ENCODE measurements at places on chromosomes 3 and 15. TPM values are rescaled to one million over a fixed set of nuclear protein-coding genes. Genes with fewer than 3 reads are reported as not detected.

TMEM45A gene
- total RNA-seq, result 4.1 TPM

FBXW12 gene
- not detected for total RNA-seq

DAZL gene
- total RNA-seq, result not detected

CHRFAM7A gene
- total RNA-seq, result 0.96 TPM

ARGFX gene
- total RNA-seq, result not detected

DNA sequence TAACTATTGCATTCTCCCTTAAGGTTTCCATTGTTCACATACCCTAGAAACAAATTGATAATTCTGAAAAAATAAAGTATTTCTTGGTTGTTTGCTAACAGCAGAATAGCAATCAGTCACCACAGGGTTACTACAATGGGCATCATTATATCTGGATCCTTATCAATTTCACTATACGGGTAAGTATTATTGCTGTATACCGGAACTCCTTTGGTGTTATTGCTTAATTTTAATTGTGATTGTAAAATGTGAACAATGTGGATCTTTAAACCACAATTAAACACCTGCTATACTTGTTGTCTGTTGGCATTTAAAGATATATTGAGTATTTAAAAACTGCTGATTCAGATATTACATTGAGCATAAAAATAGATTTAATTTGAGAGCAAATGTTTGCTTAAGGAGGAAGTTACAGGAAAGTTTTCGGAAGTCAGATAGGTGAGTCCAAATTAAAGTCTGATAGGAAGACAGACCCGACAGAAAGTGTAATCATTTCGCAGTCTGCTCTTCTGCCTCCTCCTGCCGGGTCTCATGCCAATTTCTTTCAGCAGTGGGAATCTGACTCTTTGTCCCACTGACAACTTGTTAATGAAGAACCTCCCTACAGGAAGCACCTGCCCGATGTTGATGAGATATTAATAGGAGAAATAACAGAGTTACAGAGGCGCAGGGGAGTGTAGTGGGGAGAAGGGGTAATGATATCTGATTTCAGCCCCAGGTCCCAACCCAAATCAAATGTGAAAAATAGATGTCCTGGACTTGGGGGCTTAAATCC, 169.7 kb upstream of the TBC1D5 start:
- no peaks in the 10 kb centered on the region for H3K27me3 ChIP-seq
- DNase-seq, result no peak
- no peaks in the 10 kb centered on the region for H3K36me3 ChIP-seq
- H3K4me3 ChIP-seq, result no peak overlapping the region
- no peak overlapping the region for H3K27ac ChIP-seq
- H3K4me1 ChIP-seq, result no peaks in the 10 kb centered on the region

- no peak overlapping the region for H3K27ac ChIP-seq
- H3K4me1 ChIP-seq, result peaks cover 14% of the 10 kb centered on the region
- no peaks in the 10 kb centered on the region for H3K27me3 ChIP-seq
- DNase-seq, result no peak
- H3K4me3 ChIP-seq, result no peak overlapping the region
- H3K36me3 ChIP-seq, result no peaks in the 10 kb centered on the region
Measured at GRCh38 chr15:55696221-55696620, 46.7 kb downstream of the PRTG start.

GRCh38 chr15:85030301-85030929, 48.8 kb downstream of the PDE8A start:
- no peaks in the 10 kb centered on the region for H3K36me3 ChIP-seq
- H3K4me3 ChIP-seq, result no peak overlapping the region
- no peaks in the 10 kb centered on the region for H3K27me3 ChIP-seq
- DNase-seq, result no peak
- peak overlapping the region; percentile 81 for H3K27ac ChIP-seq

GRCh38 chr15:67025719-67026609, 39.4 kb upstream of the SMAD3 start:
- H3K36me3 ChIP-seq, result no peaks in the 10 kb centered on the region
- peak overlapping the region; percentile 70 for H3K27ac ChIP-seq
- H3K4me1 ChIP-seq, result peaks cover 19% of the 10 kb centered on the region
- no peak overlapping the region for H3K4me3 ChIP-seq

DNA sequence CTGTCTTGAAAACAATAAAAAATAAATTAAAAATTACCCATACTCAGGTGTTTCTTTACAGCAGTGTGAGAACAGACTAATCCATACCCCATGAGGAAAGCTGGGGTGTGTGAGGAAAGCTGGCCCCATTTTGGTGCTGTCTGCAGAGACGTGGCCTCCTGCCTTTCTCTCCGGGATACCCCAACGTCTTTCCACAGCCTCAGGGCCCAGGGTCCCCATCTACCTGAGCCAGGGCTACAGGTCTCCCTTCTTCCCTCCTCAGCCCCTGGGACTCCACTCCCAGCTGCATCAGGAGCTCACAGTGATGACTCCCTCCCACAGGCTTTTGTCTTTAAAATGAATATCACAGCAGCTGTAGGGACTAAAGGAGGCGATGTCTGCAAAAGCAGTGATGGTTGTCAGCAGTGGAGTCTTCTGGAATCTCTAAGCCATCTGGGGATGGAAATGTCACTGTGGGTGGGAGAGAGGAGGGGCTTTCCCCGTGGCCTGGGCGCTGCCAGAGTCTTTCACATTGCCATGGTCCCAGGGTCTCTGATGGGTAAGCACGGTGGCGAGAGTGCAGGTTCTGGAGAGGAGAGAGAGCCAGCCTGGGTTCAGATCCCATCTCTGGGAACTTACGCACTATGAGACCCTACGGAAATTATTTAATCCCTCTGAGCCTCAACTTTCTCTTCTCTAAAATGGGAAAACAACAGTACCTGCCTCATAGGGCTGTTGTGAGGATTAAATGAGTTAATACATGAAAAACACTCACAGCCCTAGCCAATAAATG, 259.3 kb downstream of the PLCL2 start:
- no peak overlapping the region for H3K4me3 ChIP-seq

DNA sequence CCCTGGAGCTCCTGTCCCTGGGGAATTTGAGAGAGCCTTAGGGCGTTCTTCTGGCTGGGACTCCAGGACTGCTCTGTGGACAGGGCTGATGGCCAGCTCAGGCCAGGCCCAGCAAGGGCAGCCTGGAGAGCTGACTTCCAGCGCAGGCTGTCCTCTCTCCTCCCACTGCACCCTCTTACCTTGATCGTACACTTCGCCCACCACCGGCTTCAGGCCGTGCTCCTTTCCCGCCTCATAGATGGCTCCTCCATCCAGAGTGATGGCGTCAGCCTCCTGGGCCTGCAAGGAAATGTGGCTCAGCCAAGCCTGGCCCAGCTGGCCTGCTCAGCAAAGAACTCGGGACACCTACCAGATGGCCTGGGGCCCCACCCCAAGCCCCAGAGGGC, 3.1 kb downstream of the MELTF start:
- H3K4me3 ChIP-seq, result no peak overlapping the region
- peaks cover 24% of the 10 kb centered on the region for H3K4me1 ChIP-seq
- no peak for DNase-seq
- no peak overlapping the region for H3K27ac ChIP-seq
- no peaks in the 10 kb centered on the region for H3K36me3 ChIP-seq
- peaks cover 9% of the 10 kb centered on the region for H3K27me3 ChIP-seq

DNA sequence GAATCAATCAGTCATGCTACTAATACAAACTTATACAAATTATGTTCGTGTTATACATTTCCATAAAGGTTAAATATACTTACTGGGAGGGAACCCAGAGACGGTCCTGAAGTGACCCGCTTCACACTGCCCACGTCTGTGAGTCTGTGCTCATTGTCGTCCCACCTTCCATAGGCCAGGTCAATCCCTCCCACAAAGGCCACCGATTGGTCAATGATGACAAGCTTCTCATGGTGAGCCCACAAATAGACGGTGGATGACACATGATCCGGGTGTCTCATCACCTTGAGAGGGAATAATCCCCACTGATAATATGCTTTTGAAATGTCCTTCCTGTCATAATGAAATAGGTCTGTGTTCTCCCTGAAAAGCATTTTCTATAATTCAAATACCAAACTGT, 121.7 kb downstream of the PLD1 start:
- H3K36me3 ChIP-seq, result no peaks in the 10 kb centered on the region
- no peak overlapping the region for H3K4me3 ChIP-seq
- no peaks in the 10 kb centered on the region for H3K27me3 ChIP-seq
- no peak for DNase-seq
- H3K27ac ChIP-seq, result no peak overlapping the region
- no peaks in the 10 kb centered on the region for H3K4me1 ChIP-seq

DNA sequence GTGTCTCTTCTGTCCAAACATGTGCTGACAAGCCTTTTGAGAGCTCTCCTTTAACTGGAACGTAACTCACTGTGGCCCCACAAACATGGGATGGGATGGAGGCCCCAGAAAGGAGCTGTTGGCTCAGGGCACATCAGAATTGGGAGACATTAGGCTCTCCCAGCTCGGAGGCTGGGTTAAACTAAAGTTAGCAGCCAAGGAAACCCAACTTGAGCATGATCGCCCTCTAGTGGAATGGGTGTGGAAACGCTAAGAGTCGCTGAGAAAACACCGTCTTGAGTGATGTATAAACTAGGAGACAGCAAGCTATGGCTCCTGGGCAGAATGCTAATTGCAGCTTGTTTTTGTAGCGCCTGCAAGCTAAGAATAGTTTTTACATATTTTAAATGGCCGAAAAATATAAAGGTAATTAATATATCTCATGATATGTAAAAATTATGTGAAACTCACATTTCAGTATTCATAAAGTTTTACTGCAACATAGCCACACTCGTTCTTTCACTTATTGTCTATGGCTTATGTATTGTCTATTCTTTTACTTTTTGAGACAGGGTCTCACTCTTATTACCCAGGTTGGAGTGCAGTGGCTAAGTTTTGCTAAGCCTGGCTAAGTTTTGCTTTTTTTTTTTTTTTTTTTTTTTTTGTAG, 138.8 kb upstream of the HACD2 start:
- peaks cover 10% of the 10 kb centered on the region for H3K4me1 ChIP-seq
- peak overlapping the region; percentile 20 for H3K27ac ChIP-seq
- H3K4me3 ChIP-seq, result no peak overlapping the region
- no peaks in the 10 kb centered on the region for H3K27me3 ChIP-seq

GRCh38 chr3:124297062-124297980, 305.4 kb upstream of the ROPN1 start:
- H3K27me3 ChIP-seq, result no peaks in the 10 kb centered on the region
- H3K4me3 ChIP-seq, result no peak overlapping the region
- no peaks in the 10 kb centered on the region for H3K36me3 ChIP-seq
- H3K4me1 ChIP-seq, result no peaks in the 10 kb centered on the region
- H3K27ac ChIP-seq, result no peak overlapping the region

- DNase-seq, result no peak
- no peaks in the 10 kb centered on the region for H3K27me3 ChIP-seq
- H3K27ac ChIP-seq, result peak overlapping the region; percentile 35
- no peaks in the 10 kb centered on the region for H3K36me3 ChIP-seq
- H3K4me3 ChIP-seq, result no peak overlapping the region
Measured at GRCh38 chr3:114418724-114419543, 125.1 kb downstream of the TIGIT start.

GRCh38 chr15:29289173-29289572, 19.6 kb upstream of the NSMCE3 start:
- H3K4me3 ChIP-seq, result no peak overlapping the region
- no peak overlapping the region for H3K27ac ChIP-seq
- no peaks in the 10 kb centered on the region for H3K4me1 ChIP-seq
- H3K27me3 ChIP-seq, result no peaks in the 10 kb centered on the region
- no peak for DNase-seq
- H3K36me3 ChIP-seq, result no peaks in the 10 kb centered on the region

DNA sequence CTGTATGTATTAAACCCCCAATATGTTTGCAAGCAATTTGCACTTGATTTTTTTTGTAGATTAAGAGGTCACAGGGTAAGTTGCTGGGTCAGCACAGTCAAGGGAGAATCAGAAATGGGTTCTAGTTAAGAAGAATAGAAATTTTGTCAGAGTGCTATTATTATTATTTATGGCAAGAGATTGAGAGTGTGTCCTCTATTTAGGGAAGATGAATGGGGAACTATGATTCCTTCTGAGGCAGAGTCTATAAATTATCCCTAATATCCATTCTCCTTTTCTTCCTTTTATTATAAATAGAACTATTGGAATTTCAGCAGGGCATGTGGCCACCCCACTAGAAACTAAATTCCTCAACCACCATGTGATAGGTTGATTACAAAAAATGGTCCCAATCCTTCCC, 209.9 kb upstream of the UBE2E1 start:
- no peaks in the 10 kb centered on the region for H3K27me3 ChIP-seq
- DNase-seq, result no peak
- H3K36me3 ChIP-seq, result no peaks in the 10 kb centered on the region
- no peak overlapping the region for H3K4me3 ChIP-seq
- no peaks in the 10 kb centered on the region for H3K4me1 ChIP-seq

- no peaks in the 10 kb centered on the region for H3K27me3 ChIP-seq
- DNase-seq, result no peak
- H3K4me1 ChIP-seq, result no peaks in the 10 kb centered on the region
- H3K27ac ChIP-seq, result no peak overlapping the region
- no peaks in the 10 kb centered on the region for H3K36me3 ChIP-seq
Measured at GRCh38 chr15:75591655-75592364, 12.7 kb upstream of the PTPN9 start.

GRCh38 chr3:121436074-121436473, 109.7 kb downstream of the POLQ start:
- no peak for DNase-seq
- peaks cover 11% of the 10 kb centered on the region for H3K4me1 ChIP-seq

GRCh38 chr3:37266809-37267208, 92.4 kb upstream of the LRRFIP2 start:
- no peak overlapping the region for H3K27ac ChIP-seq
- no peaks in the 10 kb centered on the region for H3K27me3 ChIP-seq
- no peaks in the 10 kb centered on the region for H3K36me3 ChIP-seq
- no peaks in the 10 kb centered on the region for H3K4me1 ChIP-seq
- no peak overlapping the region for H3K4me3 ChIP-seq

DNA sequence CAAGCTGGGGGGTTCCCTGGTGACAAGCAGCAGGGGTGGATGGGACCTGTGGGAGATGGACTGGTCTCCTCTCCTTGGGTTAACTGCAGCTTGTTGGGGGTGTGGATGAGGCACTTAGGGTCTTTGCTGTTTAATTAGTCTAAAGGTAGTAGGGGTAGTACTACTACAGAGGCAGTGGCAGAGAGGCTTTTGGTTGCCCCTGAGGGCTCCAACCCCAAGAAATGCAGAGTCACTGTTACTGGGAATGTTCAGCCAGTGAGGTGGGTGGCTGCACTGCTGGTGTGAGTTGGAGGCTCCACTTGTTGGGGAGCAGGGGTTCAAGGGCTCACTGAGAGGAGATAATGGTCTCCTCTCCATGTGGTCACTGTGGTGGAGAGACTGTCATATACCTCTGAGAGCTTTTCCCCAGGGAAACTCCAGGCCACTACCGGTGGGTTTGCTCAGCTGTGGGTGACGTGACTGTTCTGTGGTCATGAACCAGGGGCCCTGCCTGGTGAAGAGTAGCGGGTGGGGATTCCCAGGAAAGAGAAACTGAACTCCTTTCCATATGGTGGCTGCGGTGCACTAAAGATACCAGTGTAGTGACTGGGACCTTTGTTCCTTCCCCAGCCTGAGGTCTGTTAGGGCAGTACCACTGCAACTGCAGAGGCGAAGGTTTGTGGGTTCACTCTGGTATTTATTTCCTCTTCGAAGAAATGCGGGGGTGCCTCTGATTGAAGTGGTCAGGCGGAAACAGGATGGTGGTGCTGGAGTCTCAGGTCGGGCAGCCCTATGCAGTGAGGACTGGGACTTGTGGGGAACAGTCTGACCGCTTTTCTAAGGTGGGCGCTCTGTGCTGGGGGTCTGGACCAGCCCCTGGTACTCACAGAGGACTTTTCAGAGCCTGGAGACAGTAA, 68.9 kb upstream of the TNFSF10 start:
- peak; percentile 43 for DNase-seq
- no peaks in the 10 kb centered on the region for H3K27me3 ChIP-seq
- H3K36me3 ChIP-seq, result no peaks in the 10 kb centered on the region
- H3K27ac ChIP-seq, result no peak overlapping the region
- H3K4me3 ChIP-seq, result no peak overlapping the region

GRCh38 chr15:39096608-39097205, 484.2 kb upstream of the THBS1 start:
- H3K27ac ChIP-seq, result no peak overlapping the region
- no peak for DNase-seq
- no peaks in the 10 kb centered on the region for H3K36me3 ChIP-seq
- H3K27me3 ChIP-seq, result no peaks in the 10 kb centered on the region
- no peaks in the 10 kb centered on the region for H3K4me1 ChIP-seq
